GM23338 (cell line): ENCODE measurements at places on chromosomes 16 and 17.

- DNase-seq = no peak
These were observed 289.0 kb upstream of the XYLT1 start for GRCh38 chr16:17759451-17760390.

GRCh38 chr17:21272881-21273792 is 11.4 kb upstream of the MAP2K3 start:
- DNase-seq = no peak

DNA sequence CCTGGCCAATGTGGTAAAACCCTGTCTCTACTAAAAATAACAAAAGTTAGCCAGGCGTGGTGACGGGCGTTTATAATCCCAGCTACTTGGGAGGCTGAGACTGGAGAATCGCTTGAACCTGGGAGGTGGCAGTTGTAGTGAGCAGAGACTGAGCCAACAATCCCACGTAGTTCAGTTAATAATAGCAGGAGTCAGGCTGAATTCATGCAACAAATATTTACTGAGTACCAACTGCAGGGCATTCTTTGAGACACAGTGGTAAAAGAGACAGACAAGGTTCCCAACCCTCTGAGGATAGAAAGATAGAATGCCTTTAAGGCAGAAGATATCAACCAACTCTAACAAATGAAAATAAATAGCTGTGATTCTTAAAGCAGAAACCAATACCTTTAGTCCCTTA is 39.1 kb downstream of the SPOP start:
- no peak for DNase-seq

DNA sequence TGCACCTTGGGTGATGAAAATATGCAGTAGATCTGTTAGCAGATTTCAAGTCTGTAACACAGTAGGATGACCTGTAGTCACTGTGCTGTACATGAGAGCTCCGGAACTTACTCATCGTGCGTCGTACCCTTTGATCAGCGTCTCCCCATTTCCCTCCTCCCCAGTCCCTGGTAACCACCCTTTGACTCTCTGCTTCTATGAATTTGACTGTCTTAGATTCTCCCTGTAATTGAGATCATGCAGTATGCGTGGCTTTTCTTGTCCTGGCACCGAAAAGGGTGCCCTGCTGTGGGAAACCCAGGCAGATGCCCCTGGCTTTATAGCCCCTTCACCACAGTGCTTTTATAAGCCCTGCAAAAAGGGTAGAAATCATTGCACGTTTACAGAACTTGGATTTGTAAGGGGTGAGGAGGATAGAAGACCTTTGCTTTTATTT is 20.5 kb downstream of the CLEC16A start:
- no peak for DNase-seq

GRCh38 chr16:86303787-86304678 is 206.3 kb upstream of the FOXF1 start:
- peak; percentile 45 for DNase-seq

DNA sequence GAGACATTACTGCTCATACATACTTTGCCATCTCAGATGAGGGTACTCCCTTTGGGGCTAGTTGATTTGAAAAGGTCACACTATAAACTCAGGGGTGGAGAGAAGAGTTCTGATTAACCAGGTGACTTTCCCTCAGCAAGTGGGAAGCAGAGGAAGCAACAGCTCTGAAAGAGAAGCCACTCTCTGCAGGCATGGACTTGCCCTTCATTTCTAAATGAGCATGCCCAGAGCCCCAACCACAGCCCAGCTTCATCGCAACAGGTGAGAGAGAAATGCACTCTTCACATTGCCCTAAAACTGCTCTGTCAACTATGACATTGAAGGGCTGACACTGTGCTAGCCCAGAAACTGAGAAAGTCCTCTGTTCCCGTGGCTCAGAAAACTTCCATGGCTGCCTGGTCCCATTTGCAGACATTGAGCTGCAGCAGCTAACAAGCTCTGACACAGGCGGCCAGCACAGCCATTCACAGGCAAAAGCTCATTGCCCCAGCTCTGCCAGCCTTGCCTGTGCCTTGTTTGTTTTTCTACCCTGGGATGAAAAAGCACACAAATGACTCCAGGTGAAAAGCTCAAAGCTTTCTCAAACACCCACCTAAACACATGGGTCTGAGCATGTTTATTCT is 419.8 kb upstream of the DYNLRB2 start:
- DNase-seq = no peak

GRCh38 chr16:87561200-87562105 is 40.9 kb upstream of the JPH3 start:
- DNase-seq = no peak

DNA sequence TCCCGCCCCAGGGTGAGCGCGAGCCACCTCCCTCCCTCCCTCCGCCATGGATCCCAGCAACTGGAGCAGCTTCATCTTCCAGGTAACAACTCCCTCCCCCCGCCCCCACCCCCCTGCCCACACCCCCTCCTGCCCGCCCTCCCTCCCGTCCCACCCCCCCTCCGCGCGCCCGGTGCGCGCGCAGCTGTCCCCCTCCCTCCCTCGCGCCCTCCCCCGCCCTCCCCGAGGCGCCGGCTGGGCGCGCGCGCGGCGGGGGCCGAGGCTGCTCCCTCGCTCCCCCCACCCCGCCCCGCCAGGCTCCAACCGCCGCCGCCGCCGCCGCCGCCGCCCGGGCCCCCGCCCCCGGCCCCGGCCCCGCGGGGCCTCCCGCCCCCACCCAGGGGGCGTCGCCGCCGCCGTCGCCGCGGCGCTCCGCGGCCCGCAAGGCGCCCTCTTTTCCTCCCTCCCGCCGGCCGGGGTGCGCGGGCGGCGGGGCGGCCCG is at the start of gene MAZ:
TSS of gene MAZ (plus strand) at position 431 of the 481 bp plus-strand sequence. CDS start 173 bp downstream, outside the sequence.
- no peak for DNase-seq

DNA sequence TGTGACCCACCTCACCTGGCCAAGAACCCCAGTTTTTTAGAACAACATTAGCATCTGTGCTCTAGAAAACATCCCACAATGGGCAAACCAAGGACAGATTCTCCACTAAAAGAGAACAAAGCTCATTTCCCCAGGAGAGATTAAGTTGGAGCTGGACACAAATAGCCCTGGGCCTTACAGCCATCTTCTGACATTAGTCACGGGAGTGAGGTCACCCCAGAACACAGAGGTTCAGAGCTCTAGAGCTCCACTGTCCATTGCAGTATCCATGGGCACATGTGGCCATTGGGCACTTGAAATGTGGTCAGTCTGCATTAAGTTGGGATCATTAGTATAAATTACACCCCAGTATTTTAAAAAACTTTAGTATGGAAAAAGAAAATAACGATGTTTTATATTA is 47.6 kb upstream of the RBBP6 start:
- DNase-seq = no peak

DNA sequence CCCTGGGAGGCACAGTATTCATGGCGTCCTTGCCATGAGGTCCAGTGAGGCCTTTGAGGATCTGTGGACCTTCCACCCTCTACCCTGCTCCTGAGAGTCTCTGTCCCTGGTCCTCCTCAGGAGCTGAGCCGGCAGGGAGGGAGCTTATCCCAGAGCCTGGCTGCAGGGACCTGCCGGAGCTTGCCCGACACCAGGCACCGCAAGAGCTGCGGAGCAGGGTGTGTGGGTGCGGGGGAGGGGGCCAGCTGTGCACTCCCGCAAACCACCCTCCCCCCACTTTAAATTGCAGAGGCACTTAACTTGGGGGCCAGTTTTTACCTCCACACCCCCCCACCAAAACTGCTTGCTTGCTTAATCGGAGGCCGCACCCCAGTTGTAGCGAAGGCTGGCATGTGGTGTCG is 609 bp upstream of the ZNF750 start:
- DNase-seq = peak; percentile 42

GRCh38 chr17:41793784-41794539 is 7.5 kb upstream of the JUP start:
- peak; percentile 93 for DNase-seq
